Heart right ventricle (tissue), 16 donors: ENCODE measurements at places on chromosomes 5 and 9. TPM values are rescaled to one million over a fixed set of nuclear protein-coding genes. Genes with fewer than 3 reads are reported as not detected.

DNA sequence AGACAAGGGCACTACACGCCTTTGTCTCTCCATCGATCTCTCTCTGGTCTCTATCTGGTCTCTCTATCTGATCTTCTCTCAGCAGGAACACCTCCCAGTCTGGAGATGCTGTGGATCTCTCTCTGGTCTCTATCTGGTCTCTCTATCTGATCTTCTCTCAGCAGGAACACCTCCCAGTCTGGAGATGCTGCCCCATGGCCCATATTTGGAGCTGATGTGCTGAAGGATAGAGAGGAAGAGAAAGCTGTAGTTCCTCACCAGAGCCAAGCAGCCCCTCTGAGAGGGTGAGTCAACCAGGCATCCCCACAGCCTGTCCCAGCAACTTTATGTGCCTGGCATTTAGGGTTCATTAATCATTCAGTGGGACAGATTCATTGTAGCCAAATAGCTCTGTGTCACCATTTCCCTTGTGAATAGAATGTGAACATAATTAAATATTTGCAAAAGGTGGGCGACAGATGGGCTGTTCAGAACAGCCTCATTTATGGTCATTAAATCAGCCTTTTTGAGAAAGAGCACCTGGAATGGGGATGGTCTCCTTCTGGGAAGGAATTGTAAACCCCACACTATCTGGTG is 189.3 kb upstream of the MAST4 start:
- H3K4me1 ChIP-seq = peaks cover 9% of the 10 kb centered on the region
- no peaks in the 10 kb centered on the region for H3K36me3 ChIP-seq
- no peak overlapping the region for H3K27ac ChIP-seq
- H3K4me3 ChIP-seq = no peak overlapping the region
- no peak for DNase-seq
- no peaks in the 10 kb centered on the region for H3K27me3 ChIP-seq

DNA sequence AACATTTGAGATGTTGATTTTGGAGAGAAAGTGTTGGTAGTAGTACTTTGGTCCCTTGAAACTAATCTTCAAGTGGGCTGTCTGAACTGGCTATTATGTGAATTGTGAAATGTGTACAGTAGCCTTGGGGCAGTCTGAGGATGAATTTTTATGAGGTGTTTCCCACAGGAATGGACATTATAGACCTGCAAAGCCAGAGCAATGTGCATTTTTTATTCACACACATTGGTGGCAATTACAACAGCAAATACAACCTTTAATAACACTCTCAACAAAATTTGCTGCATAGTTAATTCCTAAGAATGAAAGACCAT is 147.0 kb downstream of the PAM start:
- DNase-seq = no peak
- no peak overlapping the region for H3K27ac ChIP-seq

DNA sequence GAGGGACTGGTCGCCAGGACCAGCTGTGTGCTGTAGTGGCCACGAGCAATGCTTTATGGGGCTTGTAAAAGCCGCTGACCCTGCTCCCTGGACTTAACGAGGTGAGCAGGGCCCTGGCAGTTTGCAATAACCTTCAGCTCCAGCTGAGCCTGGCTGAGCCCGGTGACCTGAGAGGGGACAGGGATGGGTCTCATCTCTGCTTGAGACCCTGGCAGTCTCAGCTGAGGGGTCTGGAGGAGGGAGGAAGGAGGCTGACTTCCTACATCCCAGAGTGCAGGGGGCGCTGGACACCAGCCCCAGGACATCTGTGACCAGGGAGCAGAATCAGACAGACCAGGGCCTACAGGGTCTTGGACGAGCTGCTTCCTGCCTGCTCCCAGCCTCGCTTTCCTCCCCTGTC is 277.5 kb upstream of the MVB12B start:
- H3K4me3 ChIP-seq = no peak overlapping the region
- no peak overlapping the region for H3K27ac ChIP-seq
- no peaks in the 10 kb centered on the region for H3K4me1 ChIP-seq

GRCh38 chr5:173765029-173765644 is 123.0 kb upstream of the CPEB4 start:
- H3K27ac ChIP-seq = peak overlapping the region; percentile 84
- no peaks in the 10 kb centered on the region for H3K36me3 ChIP-seq
- H3K27me3 ChIP-seq = no peaks in the 10 kb centered on the region

DNA sequence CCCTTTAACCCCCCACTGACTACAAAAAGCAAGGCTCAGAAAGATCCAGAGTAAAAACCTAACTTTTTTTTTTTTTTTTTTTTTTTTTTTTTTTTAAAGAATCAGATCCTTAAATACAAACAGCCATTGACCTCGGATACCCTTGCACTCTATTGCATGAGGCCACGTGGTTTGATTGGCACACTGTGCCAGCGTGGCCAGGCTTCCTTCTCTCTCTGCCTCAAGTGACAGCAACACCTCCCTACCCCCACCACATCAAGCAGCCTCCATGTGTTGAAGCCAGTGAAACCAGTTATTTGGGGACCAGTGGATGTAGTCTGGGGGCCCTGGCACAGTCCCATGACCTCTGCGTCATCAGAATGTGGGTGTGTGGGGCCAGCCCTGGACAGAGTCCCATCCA is 71.4 kb downstream of the OTULIN start:
- H3K4me1 ChIP-seq = peaks cover 29% of the 10 kb centered on the region
- H3K27ac ChIP-seq = no peak overlapping the region
- H3K36me3 ChIP-seq = no peaks in the 10 kb centered on the region
- H3K4me3 ChIP-seq = no peak overlapping the region
- no peaks in the 10 kb centered on the region for H3K27me3 ChIP-seq
- DNase-seq = peak; percentile 37

GRCh38 chr5:146327989-146328388 is 10.7 kb upstream of the POU4F3 start:
- no peak overlapping the region for H3K27ac ChIP-seq
- H3K4me3 ChIP-seq = no peak overlapping the region
- H3K36me3 ChIP-seq = no peaks in the 10 kb centered on the region
- no peaks in the 10 kb centered on the region for H3K4me1 ChIP-seq
- no peak for DNase-seq
- H3K27me3 ChIP-seq = peaks cover 19% of the 10 kb centered on the region

GRCh38 chr5:83364312-83365299 is 106.9 kb upstream of the VCAN start:
- H3K36me3 ChIP-seq = no peaks in the 10 kb centered on the region
- DNase-seq = no peak
- no peak overlapping the region for H3K27ac ChIP-seq
- no peaks in the 10 kb centered on the region for H3K4me1 ChIP-seq
- no peak overlapping the region for H3K4me3 ChIP-seq

GRCh38 chr5:82174128-82174918 is 103.8 kb downstream of the RPS23 start:
- H3K4me1 ChIP-seq = no peaks in the 10 kb centered on the region
- no peak overlapping the region for H3K27ac ChIP-seq

- no peak overlapping the region for H3K27ac ChIP-seq
- peaks cover 14% of the 10 kb centered on the region for H3K27me3 ChIP-seq
- no peaks in the 10 kb centered on the region for H3K36me3 ChIP-seq
These were observed 121.5 kb downstream of the RMI1 start for GRCh38 chr9:84101964-84102632.

- H3K27ac ChIP-seq = peak overlapping the region; percentile 51
- no peaks in the 10 kb centered on the region for H3K27me3 ChIP-seq
- peaks cover 34% of the 10 kb centered on the region for H3K4me1 ChIP-seq
- no peaks in the 10 kb centered on the region for H3K36me3 ChIP-seq
These were observed 78.4 kb upstream of the DAB2 start for GRCh38 chr5:39503155-39503554.

- H3K27me3 ChIP-seq = no peaks in the 10 kb centered on the region
- peaks cover 47% of the 10 kb centered on the region for H3K36me3 ChIP-seq
- H3K4me1 ChIP-seq = peaks cover 15% of the 10 kb centered on the region
- DNase-seq = no peak
These were observed 231.3 kb downstream of the RFK start for GRCh38 chr9:76162751-76163500.

- peaks cover 35% of the 10 kb centered on the region for H3K4me1 ChIP-seq
- H3K4me3 ChIP-seq = no peak overlapping the region
- no peak overlapping the region for H3K27ac ChIP-seq
- no peaks in the 10 kb centered on the region for H3K27me3 ChIP-seq
- DNase-seq = no peak
These were observed 46.3 kb downstream of the PAM start for GRCh38 chr5:102801371-102801770.

DNA sequence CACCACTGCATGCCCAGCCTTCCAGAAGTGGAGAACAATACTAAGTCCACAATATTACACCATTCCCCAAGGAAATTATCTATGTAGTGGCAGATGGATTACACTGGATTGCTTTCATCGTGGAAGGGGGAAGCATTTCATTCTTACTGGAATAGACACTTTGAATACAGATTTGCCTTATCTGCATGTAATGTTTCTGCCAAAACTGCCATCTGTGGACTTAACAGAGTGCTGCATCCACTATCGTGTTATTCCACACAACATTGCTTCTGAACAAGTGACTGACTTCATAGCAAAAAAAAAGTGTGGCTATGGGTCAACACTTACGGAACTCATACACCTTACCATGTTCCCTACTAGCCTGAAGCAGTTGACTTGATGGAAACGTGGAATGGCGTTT is 536.9 kb downstream of the BRINP1 start:
- H3K27me3 ChIP-seq = no peaks in the 10 kb centered on the region
- DNase-seq = no peak
- H3K4me3 ChIP-seq = no peak overlapping the region
- no peaks in the 10 kb centered on the region for H3K36me3 ChIP-seq
- H3K4me1 ChIP-seq = no peaks in the 10 kb centered on the region
- no peak overlapping the region for H3K27ac ChIP-seq

- no peak for DNase-seq
- H3K36me3 ChIP-seq = no peaks in the 10 kb centered on the region
- peaks cover 15% of the 10 kb centered on the region for H3K4me1 ChIP-seq
- H3K27ac ChIP-seq = no peak overlapping the region
- no peak overlapping the region for H3K4me3 ChIP-seq
- peaks cover 26% of the 10 kb centered on the region for H3K27me3 ChIP-seq
These were observed 39.0 kb upstream of the EXOC3 start for GRCh38 chr5:403995-404394.

DNA sequence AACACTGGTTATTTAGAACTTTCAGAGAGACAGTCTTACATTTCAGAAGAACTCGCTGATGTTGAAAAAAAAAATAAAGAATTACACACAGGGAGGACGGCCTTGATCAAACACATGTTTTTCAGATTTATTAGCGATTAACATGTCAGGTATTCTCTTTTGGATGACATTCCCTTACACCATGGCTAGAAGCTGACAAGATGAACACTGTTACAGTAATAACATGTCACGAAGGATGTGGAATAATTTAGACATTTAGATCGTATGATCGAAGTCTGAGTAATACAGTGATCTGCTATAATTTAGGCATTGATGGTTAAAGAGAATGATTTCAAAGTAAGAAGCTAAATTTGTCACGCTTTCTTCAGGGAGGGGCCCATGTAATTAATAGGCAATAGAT is 24.6 kb upstream of the FBXL7 start:
- H3K4me1 ChIP-seq = no peaks in the 10 kb centered on the region
- H3K4me3 ChIP-seq = no peak overlapping the region
- H3K27ac ChIP-seq = no peak overlapping the region
- no peaks in the 10 kb centered on the region for H3K36me3 ChIP-seq
- DNase-seq = no peak
- H3K27me3 ChIP-seq = no peaks in the 10 kb centered on the region

DNA sequence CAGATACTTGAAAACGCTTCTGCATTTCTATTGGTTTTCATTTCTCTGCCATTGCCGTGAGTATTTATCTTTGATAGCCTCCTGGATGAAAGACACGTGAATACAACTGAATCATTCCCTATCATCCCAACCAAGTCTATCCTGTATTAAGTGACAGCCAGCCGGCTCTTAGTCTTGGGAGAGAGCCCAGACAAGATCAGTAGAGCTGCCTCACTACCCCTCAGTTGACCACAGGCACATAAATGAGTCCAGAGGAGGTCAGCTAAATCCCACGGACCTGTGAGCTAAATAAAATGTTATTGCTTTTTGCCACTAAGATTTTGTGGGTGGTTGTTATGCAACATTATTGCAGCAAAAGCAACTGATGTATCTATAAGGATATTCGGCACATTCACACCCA is 639.0 kb upstream of the ACO1 start:
- no peak overlapping the region for H3K27ac ChIP-seq
- H3K4me1 ChIP-seq = no peaks in the 10 kb centered on the region
- H3K36me3 ChIP-seq = no peaks in the 10 kb centered on the region

DNA sequence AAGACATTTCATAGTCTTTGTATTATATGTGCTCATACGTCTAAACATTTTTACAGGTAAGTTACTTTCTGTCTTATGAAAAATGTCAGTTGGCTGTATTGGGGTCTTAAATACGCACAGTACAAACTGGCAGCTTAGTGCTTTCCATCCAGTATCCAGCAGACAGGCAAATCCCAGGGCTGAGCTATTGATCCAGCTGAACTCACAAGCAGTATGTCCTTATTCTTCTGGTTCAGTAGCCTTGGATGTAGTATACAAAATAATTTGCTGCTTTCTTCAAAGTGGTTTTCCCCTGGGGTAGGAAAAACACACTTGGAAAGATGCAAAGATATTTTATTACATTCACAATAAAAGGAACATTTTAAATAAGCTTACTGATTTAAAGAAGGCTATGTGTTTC is 617.2 kb downstream of the NR2F1-AS1 start:
- H3K27ac ChIP-seq = no peak overlapping the region
- no peak for DNase-seq
- no peaks in the 10 kb centered on the region for H3K36me3 ChIP-seq
- H3K27me3 ChIP-seq = no peaks in the 10 kb centered on the region
- H3K4me1 ChIP-seq = no peaks in the 10 kb centered on the region
- no peak overlapping the region for H3K4me3 ChIP-seq

GRCh38 chr5:119332208-119332607 is 23.6 kb upstream of the TNFAIP8 start:
- H3K27me3 ChIP-seq = no peaks in the 10 kb centered on the region
- no peak overlapping the region for H3K27ac ChIP-seq
- H3K4me1 ChIP-seq = peaks cover under 1% of the 10 kb centered on the region

DNA sequence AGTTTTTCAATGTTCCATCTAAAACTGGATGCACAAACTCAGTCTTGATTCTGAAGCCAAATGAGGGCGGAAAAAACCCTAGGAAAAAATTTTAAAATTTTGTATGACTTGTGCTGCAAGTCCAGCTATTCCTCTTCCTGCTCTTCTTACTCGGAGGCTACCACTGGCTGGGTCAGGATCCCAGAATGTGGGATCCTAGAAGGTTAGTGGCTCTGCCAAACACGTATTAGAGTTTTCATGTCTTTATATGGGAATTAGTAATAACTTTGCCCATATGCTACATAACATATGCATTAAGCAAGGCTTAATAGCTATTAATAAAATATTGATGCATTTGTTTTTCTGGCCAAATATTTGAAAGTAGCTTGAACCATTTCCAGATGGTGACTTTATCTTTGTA is 458.3 kb downstream of the AGTPBP1 start:
- no peak overlapping the region for H3K27ac ChIP-seq
- no peaks in the 10 kb centered on the region for H3K36me3 ChIP-seq
- H3K27me3 ChIP-seq = no peaks in the 10 kb centered on the region
- H3K4me3 ChIP-seq = no peak overlapping the region
- no peaks in the 10 kb centered on the region for H3K4me1 ChIP-seq

GRCh38 chr5:157563929-157564716 is 11.5 kb downstream of the ADAM19 start:
- peaks cover 67% of the 10 kb centered on the region for H3K36me3 ChIP-seq
- H3K4me3 ChIP-seq = peak overlapping the region; percentile 6
- H3K4me1 ChIP-seq = peaks cover 32% of the 10 kb centered on the region
- no peak for DNase-seq
- peak overlapping the region; percentile 79 for H3K27ac ChIP-seq

The TPM2 gene
- polyA plus RNA-seq = 597 TPM

The NR4A3 gene
- polyA plus RNA-seq = 7.2 TPM

The KCNV2 gene
- not detected for polyA plus RNA-seq

The CDH10 gene
- not detected for polyA plus RNA-seq

The ARSK gene
- polyA plus RNA-seq = 2.4 TPM

The RAD23B gene
- polyA plus RNA-seq = 41.7 TPM

The ENTPD2 gene
- 0.96 TPM for polyA plus RNA-seq

The TAF11L5 gene
- not detected for polyA plus RNA-seq

The PCDHGA1 gene
- 1.5 TPM for polyA plus RNA-seq

The PIP5K1B gene
- 23.3 TPM for polyA plus RNA-seq

The SLIT3 gene
- polyA plus RNA-seq = 2.8 TPM

The PPP2R2B gene
- polyA plus RNA-seq = 0.06 TPM
